Fibroblast of skin of back (primary cell): ENCODE measurements at places on chromosomes 5 and 9.
A peak's percentile ranks its signal among the peaks of the same experiment; 100 is the strongest.

- peak; percentile 11 for DNase-seq
Observed at GRCh38 chr9:14405176-14405706, 91.3 kb upstream of the NFIB start.

- DNase-seq = no peak
Observed at GRCh38 chr5:39371367-39371635, 7.0 kb upstream of the C9 start.

DNA sequence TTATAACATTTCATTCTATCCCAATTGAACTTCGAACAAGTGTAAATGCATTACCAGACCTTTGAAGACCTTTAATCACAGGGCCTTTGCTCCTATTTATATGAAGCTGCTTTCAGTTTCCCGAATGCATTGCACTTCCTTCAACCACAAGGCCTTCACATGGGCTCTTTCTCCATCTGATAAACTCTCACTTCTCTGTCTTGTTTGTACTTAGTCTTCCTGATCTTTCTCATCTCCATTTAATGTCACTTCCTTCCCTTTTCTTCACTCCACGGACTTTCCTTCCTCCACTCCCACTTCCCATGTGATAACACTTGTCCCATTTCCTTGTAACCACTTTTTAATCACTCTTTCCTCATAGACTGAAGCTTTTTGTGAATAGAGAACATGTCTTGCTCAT is 74.3 kb upstream of the TNC start:
- DNase-seq = no peak

DNA sequence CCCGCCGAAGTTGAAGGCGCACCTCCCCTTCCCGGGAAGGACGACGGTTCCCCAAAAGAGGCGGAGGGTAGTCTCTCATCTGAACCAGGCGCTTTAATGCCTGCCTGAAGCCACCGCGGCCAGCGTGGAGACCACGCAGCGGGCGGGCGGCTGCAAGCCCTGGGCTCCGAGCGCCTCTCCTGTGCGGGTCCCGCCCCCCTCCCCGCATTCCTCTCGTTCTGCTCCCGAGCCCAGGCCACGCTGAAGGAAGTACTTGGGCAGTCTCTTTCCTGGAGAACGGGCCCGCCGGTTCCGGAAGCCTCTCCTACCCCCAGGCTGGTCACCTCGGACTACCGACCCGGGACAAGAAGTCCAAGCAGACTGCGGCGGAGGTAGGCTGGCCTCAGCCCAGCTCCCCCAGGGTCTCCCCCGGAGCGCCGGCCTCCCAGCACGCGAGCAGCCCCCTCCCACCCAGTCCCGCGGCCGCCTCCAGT is 571 bp downstream of the PPIC start:
- DNase-seq = peak; percentile 52

GRCh38 chr9:4837261-4838188 is 44.8 kb downstream of the RCL1 start:
- peak; percentile 99 for DNase-seq

DNA sequence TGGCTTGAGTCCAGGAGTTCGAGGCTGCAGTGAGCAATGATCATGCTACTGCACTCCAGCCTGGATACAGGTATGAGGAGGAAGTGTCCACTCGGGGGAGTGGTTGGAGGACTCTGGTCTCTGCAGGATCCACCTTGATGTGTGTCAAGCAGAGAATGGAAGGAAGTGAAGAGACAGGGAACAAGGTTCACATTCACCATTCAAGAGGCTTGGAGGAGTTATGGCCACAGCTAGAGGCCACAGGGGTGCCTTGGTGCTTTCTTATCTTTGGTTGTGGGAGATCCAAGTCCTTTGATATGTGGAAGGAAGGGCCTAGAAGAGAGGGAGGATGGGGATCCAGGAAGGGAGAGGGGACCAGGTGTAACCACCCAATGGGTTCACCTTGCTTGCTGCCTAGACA is 5.4 kb upstream of the CERCAM start:
- DNase-seq = no peak

- peak; percentile 83 for DNase-seq
Observed at GRCh38 chr5:95858023-95858461, 35.5 kb upstream of the GLRX start.

DNA sequence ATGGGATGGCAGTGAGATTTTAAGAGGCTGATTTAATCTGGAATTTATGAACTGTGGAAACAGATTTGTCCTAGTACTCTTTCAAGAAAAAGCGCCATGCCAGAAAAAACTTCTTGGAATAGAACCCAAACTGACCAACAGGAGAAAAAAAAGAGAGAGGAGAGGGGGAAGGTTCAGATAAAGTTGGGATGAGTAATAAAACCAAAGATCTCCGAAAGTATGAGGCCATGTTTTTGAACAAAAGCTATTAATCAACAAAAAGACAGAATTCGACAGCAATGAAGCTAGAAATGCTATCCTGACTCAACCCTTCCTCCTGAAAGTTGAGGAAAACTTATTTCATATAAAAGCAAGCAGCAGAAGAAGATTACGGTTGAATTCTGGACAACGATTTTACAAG is 135.5 kb downstream of the CEMIP2 start:
- DNase-seq = no peak

- DNase-seq = peak; percentile 63
Observed at GRCh38 chr5:31362931-31363568, 168.8 kb downstream of the DROSHA start.

DNA sequence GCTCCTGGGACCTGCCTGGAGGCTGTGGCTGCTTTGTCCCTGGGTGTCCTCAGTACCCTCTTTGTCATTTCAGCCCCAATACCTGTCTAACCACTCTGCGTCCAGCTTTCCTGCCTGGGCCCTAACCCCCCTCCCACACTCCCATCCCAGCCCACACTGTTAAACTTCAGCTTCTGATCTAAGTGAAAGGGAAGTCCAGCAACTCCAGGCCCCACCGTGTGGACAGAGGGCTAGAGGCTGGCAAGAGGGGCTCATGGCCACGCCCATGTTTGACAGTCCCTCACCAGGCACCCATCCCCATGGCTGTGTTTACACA is 56.3 kb downstream of the SEMA4D start:
- DNase-seq = no peak

GRCh38 chr9:91958174-91958573 is 8.1 kb upstream of the ROR2 start:
- no peak for DNase-seq

- no peak for DNase-seq
Observed at GRCh38 chr5:9409413-9409960, 136.4 kb downstream of the SEMA5A start.

- no peak for DNase-seq
Observed at GRCh38 chr9:127218818-127219217, 45.8 kb upstream of the GARNL3 start.

DNA sequence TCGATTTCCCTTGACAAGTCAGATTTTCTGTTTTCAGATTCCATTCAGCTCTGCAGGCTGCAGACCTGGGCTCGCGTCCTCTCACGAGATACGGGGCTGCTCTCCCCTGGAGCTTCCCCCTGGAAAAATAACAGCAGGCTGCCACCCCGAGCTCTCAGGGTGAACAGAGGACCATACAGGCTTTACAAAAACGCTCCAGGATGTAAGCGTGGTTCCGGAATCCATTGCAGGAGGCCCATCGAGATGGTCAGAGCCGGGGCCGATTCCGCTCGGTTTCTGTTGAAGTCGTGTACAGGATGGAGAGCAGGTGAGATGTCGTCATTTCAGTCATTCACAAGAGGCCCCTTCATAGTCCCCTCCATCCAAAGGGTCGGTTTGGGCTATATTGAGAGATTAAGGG is 297.7 kb upstream of the IRX4 start:
- no peak for DNase-seq

DNA sequence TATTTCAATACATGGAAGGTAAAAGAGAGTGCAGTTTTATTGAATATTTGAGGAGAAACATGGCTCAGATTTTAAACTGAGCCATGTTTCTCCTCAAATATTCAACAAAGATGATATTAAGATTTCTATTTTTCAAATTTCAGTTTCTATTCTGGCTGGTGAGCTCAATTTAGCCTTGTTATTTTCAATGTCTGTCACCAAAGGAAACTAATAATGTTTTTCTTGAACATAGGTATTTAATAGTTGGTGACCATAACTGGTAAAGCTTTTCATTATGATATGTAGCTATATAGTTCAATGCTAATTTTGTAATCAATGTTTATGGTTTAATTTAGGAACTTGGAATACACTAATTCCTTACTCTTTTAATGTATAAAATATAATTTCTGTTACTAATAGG is 177.4 kb downstream of the FER start:
- no peak for DNase-seq

DNA sequence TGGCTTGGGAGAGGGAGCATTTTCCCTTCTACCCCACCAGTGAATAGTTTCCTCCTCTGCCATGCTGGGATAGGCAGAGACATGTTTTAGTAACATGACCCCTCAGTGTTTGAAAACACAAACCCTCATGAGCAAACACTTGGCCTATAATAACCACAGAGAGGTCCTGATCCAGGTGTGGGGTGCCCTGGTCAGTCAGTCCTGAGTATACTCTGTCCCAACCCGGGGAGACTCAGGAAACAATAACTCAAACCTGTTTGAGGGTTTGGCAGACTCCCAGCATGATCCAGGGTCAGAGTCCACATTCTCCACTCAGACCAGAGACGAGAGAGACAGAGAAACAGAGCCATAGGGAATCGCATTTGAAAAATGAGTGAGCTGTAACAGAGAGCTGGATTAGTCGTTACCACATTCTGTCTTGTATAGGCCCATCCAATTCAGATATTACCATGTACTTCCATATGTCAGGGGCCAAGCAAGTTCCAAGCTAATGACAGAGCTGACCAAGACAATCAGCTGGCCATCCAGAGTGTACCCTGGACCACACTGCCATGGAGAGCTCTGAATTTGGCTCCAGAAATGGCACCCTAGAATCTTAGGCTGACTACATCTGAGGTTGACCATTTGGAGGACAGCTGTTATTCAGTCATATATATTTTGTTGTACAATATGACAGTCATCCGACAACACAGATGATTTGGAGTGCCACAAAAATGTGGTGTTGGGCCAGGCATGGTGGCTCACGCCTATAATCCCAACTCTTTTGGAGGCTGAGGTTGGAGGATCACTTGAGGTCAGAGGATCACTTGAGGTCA is 4.2 kb upstream of the CA9 start:
- DNase-seq = no peak

GRCh38 chr9:111980398-111980797 is 83.8 kb downstream of the UGCG start:
- no peak for DNase-seq

DNA sequence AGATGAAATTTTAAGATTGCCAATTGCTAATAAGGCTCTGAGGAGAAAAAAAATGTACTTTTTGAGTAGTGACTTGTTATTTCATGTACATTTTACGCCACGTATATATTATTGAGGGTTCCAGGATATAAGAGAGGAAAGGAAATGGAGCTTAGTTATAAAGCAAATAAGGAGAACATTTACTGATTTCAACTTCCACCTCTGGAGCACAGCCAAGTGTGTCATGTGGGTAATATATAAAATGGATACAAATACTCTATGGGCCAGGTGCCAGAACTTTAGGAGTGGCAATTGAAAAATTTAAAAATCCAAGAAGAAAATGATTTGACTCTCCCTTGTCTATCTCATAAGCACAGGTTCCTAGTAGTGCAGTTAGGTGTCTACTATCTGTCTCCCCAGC is 45.0 kb upstream of the VLDLR start:
- no peak for DNase-seq

DNA sequence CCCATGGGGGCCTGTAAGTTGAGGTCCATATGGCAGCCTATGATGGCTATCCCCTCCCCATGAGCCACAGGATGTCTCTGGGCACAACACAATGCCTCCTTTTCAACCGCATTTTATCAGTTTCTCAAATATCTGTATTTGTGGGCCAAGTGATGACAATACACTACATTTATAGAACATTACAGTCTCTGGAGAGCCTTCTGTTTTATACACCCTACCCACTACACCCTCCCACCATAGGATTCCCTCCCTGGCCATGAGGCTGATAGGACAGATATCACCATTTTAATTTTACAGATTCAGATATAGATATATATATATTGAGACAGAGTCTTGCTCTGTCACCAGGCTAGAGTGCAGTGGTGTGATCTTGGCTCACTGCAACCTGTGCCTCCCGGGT is 236.8 kb downstream of the ENC1 start:
- no peak for DNase-seq

DNA sequence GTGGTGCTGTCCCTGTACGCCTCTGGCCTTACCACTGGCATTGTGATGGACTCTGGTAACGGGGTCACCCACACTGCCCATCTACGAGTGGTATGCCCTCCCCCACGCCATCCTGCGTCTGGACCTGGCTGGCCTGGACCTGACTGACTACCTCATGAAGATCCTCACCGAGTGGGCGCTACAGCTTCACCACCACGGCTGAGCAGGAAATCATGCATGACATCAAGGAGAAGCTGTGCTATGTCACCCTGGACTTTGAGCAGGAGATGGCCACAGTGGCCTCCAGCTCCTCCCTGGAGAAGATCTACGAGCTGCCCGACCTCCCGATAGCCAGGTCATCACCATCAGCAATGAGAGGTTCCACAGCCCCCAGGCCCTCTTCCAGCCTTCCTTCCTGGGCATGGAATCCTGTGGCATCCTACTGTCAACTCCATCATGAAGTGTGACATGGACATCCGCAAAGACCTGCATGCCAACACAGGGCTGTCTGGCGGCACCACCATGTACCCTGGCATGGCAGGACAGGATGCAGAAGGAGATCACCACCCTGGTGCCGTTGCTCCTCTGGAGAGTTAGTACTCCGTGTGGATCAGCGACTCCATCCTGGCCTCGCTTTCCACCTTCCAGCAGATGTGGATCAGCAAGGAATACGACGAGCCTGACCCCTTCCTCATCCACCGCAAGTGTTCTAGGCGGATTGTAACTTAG is 434.2 kb upstream of the RGMB start:
- DNase-seq = no peak

DNA sequence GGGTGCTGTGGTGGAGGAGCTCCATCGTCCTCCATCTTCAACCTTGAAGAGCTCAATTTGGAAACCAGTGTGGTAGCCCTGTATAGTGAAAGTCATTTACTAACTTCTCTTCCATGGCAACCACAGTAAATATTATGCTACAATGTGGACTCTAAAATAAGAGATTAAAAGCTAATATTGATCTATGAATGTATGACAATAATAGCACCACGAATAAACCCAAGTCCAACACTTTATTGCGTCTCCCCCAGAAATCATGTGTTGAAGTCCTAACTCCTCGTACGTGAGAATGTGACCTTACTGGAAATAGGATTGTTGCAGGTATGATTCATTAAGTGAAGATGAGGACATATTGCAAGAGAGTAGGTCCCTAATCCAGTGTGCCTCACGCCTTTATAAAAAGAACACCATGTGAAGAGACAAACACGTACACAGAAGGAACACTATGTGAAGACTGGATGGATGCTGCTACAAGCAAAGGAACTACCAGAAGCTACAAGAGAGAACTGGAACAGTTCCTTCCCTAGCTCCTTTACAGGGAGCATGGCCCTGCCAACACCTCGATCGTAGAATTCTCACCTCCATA is 276.2 kb downstream of the PDE4D start:
- no peak for DNase-seq

DNA sequence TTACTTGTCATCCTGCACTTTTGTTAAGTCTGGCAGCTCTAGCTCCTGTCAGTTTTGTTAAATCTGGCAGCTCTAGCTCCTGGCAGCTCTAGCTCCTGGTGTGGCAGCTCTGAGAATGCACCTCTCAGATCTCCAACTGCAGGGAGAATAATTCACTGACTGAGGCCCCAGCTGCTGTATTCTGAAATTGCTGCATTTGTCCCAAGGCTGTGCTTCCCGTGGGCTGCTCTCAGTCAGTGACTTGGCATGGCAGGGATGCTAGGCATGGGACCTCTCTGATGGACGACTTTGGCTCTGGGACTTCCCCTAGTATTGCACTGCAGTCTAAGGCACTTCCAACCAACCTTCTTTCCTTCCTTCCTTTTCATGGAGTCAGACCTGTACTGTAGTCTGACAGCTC is 475.7 kb downstream of the CCDC171 start:
- DNase-seq = peak; percentile 66

GRCh38 chr5:137283801-137284200 is 215.3 kb downstream of the SPOCK1 start:
- no peak for DNase-seq
